Astrocyte (in vitro differentiated cells and primary cell): ENCODE measurements at places on chromosomes 3 and 15. TPM values are rescaled to one million over a fixed set of nuclear protein-coding genes. Genes with fewer than 3 reads are reported as not detected.

The CHST2 gene
- total RNA-seq: 11.8 and 13.4 TPM in 2 replicates

GRCh38 chr15:45660231-45660979 is 25.6 kb downstream of the SQOR start:
- DNase-seq: no peak

DNA sequence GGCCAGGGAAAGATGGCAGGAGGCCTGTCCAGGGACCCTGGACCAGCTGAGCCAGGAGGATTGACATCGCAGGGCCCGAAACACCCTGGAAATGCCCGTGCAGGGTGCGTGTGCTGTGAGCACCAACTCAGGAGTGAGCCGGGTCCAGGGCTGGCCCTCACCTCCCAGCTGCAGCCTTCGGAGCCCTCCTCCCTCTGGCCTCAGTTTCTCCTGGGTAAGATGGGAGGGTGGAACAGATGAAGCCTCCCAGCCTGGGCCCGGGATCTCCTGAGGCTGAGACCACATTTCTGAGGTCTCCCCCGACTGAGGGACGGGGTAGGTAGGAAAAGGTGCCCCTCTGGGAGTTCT is 5.3 kb upstream of the CALML4 start:
- no peak for DNase-seq

The ROBO2 gene
- 1.4 and 1.5 TPM in 2 replicates for total RNA-seq

The RAB5A gene
- 105 and 106 TPM in 2 replicates for total RNA-seq
